HCEC 1CT (cell line): ENCODE measurements at places on chromosomes 11 and 22.

DNA sequence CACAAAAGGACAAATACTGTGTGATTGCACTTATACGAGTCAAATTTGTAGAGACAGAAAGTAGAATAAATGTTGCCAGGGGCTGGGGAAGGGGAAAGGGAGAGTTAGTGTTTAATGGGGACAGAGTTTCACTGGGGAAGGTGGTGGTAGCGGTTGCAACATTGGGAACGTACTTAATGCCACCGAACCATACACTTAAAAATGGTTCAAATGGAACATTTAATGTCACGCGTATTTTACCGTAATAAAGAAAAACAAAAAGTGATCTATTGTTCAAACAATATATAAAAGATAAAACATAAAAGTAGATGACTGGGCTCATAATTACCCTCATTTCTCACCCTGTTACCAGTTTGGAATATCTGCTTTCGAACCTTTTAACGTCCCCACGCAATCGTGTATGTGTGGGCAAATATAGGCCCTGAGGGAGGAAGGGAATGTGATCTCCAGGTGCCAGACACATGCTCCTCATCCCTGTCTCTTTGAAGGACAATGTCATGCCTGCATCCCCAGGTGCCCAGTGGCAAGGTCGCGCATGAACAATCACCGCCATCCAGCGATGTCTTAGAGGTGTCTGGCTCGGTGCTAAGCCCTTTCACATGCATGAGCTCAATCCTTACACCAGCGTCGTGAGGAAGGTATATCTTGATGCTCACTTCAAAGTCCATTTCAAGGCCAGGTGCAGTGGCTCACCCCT is 35.3 kb downstream of the LIF start:
- no peak for DNase-seq

- no peak for DNase-seq
Measured at GRCh38 chr11:9646324-9646723, 17.6 kb upstream of the SWAP70 start.

DNA sequence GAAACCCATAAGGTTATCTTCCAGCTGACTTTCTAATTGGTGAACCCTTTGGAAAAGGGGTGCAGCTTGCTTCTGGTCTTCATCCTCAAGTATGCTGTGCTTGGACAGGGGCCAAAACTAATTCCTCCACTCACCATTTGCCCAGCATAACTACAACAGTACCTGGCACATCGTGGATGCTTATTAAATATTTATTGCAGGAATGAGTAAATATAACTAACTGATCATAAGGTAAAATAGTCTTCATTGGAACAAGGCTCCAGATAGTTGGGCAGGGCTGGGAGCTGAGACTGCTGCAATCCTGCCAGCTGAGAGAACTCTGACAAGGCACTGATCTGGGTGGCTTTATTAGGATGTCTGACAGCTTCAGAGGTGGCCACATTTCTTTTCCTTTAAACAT is 2.4 kb upstream of the SIDT2 start:
- no peak for DNase-seq

DNA sequence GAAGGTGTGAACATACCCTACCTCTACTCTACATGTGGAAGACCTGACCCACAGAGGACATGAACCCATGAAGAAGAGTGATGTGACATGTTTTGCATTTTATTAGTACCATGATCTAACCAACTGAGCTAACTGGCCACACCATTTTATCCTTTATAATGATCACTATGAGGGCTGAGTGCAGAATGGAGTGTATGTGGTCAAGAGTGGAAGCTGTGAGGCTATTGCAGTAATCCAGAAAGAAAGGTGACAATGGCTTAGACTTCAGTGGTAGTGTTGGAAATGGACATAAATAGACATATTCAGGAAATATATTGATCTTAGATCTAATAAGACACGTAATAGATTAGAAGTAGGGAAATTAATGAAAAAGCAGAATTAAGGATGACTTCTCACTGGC is 3.8 kb downstream of the SRSF8 start:
- no peak for DNase-seq

DNA sequence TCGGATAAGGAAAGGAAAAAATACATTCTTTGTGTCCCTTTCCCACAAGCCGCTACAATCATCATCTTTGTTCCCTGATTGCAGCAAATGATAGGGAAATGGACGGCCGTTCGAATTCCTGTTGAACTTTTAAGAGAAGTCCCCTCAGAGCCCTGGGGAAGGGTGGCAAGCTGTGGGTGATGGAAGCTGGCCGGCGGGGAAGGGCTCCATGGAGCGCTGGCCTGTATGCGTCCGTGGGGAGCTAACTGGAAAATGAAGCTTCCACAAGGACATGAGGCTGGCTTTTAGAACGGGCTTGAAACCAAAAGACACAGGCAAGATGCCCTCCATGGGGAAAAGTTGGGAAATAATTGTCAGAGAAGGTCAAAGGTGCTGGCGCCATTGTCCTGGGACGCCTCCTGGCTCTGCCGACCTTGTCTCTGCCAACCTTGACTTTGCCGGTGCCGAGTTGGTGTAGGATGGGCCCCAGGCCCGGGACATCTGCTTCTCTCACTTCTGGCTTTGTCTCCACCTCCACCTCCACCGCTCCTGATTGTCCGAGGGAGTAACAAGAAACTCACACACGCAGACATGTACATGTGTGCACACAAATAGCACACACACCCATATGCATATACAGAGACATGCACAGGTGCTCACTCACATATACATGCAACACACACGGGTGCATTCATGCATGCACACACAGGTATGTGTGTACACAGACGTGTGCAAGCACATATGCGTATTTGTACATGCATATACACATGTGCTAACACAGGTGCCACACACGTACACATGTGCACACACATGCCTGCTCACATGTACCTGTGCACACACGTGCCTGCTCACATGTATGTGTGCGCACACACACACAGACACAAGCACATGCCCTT is 14.5 kb upstream of the PPARA start:
- no peak for DNase-seq

GRCh38 chr11:127656116-127656836 is 655.7 kb upstream of the KIRREL3 start:
- no peak for DNase-seq

DNA sequence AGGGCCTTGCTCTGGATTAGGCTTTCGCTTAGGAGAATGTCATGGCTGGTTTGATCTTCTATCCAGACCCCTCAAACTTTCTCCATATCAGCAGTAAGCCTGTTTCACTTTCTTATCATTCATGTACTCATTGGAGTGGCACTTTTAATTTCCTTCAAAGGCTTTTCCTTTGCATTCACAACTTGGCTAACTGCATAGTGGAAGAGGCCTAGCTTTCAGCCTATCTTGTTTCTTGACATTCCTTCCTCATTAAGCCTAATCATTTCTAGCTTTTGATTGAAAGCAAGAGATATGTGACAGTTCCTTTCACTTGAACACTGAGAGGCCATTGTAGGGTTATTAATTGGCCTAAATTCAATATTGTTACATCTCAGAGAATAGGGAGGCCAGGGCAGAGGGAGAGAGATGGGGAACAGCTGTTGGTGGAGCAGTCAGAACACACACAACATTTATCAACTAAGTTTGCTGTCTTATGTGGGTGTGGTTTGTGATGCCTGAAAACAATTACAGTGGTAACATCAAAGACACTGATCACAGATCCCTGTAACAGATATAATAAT is 37.7 kb upstream of the APOBEC3A start:
- no peak for DNase-seq

GRCh38 chr22:20258584-20259326 is 9.4 kb downstream of the RTN4R start:
- DNase-seq = no peak

DNA sequence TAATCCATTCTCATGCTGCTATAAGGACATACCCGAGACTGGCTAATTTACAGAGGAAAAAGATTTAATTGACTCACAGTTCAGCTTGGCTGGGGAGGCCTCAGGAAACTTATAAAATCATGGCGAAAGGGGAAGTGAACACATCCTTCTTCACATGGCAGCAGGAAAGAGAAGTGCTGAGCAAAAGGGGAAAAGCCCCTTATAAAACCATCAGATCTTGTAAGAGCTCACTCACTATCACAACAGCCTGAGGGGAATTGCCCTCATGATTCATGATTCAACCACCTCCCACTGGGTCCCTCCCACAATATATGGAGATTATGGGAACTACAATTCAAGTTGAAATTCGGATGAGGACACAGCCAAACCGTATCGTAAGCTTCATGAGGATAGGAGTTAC is 3.8 kb upstream of the CYB5R2 start:
- DNase-seq = no peak

DNA sequence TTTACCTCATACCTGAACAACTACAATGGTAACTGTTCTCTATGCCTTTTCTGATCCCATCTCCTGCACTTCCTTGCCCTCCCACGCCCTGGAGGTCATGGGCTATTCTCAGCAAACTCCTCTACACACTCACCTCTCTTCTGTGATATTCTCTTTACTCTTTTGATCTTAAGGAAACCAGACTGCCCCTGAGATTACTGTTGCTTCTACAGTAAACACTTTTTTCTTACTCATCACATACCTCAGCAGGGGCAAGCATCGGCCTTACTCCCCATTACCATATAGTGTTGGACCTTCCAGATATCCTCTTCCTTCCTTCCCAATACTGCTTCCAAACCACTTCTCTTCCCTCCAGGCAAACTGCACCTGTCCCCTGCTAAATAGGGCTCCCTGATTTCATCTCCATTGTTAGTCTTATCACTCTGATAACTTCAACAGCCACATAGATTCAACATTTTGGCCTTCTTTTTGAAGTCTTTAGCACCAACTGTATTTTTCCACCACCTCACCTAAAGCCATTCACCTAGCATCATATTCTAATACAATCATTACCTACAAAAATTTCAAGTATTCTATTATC is 141.2 kb downstream of the RBFOX2 start:
- no peak for DNase-seq

GRCh38 chr22:40955571-40955970 is 4.4 kb downstream of the RBX1 start:
- no peak for DNase-seq

- DNase-seq = no peak
Measured at GRCh38 chr22:44755417-44755816, 3.0 kb downstream of the ARHGAP8 start.

GRCh38 chr11:7442588-7443215 is 42.6 kb upstream of the OLFML1 start:
- DNase-seq = peak; percentile 35

- no peak for DNase-seq
Measured at GRCh38 chr11:75155570-75156422, 4.9 kb downstream of the SLCO2B1 start.

- no peak for DNase-seq
Measured at GRCh38 chr22:42001706-42002105, 3.1 kb downstream of the WBP2NL start.

- no peak for DNase-seq
Measured at GRCh38 chr22:49425356-49425755, 402.3 kb downstream of the BRD1 start.

GRCh38 chr22:34294986-34295385 is 374.7 kb upstream of the LARGE1 start:
- no peak for DNase-seq

DNA sequence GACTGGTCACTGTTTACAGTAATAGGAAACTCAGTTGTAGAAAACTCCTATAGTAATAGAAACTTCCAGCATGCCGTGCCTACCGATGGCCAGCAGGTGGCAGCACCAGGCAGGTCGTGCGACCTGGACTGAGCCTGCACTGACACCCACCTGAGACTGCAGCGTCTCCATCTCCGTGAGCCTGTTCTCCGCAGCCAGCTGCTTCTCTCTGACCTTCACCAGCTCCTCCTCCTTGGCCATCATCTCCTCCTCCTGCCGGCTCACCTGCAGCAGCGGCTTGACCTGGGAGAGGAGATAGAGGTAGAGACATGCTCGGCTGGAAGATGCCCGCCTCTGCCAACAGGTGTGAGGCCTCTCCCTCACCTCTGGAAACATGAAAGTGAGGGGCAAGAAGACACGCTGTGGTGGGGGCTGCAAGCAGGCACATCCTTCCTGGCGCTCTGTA is 48.5 kb downstream of the APOL1 start:
- DNase-seq = peak; percentile 53

DNA sequence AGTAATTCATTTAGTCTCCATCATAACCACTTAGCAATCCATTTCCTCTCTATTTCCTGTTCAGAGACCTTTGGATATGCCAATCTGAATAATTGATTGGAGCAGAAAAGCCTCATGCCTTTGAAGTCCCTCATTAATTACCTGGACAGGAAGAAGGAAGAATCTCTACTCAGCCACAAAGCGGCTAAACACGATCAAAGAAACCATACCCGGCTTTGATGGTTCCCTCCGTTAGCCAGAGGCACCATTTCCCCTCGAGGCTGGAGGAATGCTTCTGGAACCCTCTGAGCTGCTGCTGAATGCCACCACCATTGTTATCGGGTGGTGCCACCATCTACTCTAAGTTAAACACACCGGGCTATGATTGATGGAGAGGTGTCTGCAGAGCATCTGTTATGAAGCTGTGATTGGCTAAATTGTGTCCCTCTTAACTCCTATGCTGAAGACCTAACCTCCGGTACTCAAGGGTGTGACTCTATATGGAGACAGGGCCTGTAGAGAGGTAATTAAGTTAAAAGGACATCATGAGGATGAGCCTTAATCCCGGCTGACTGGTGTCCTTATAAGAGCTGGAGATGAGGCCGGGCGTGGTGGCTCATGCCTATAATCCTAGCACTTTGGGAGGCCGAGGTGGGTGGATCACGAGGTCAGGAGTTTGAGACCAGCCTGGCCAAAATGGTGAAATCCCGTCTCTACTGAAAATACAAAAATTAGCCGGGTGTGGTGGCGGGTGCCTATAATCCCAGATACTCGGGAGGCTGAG is 168.6 kb downstream of the CTTN start:
- DNase-seq = no peak

DNA sequence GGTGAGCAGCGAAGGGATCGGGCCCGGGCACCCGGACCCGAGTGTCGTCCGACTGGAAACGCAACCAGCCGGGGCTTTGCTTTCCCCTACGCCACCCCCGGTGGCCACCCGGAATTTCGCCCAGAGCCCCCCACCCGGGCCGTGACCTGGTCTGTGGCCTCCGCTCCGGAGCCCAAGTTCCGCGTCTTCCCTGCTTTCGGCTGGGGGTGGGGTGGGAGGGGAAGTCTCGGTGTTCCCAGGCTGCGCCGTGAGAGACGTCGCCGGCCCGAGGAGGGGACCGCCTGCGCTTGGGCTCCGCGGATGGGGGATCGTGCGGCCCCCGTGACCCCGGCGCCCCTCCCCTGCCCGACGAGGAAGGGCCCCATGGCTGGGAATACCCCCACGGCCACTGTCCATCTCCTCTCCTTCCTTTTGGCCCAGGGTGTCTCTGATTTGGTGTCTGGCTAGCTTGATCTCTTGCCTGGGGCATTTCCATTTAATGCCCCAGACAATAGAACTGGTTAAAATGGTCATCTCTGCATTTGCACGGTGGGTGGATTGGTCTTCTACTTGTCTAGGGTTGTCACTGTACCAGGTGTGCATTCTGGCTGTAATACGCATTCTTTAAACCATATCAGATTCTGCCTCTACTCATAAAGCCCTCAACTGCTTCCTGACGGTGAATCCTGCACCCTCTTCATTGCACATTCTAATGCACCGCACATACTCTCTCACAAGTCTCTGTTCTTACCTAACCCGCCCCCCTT is 789 bp downstream of the SIK2 start:
- peak; percentile 35 for DNase-seq

- no peak for DNase-seq
Measured at GRCh38 chr22:46941968-46942798, 179.7 kb downstream of the TBC1D22A start.

GRCh38 chr11:133385781-133386180 is 146.5 kb downstream of the OPCML start:
- DNase-seq = no peak
